ENCODE measurements at places on chromosomes 5 and 9. TPM values are rescaled to one million over a fixed set of nuclear protein-coding genes. Genes with fewer than 3 reads are reported as not detected.

Gene TRPM6
- total RNA-seq = not detected

Gene OSMR
- 2.7 TPM for total RNA-seq

Gene SYK
- 1.4 TPM for total RNA-seq

Gene SV2C
- total RNA-seq = 0.66 TPM

Gene FOXE1
- total RNA-seq = 0.09 TPM

Gene IFNK
- not detected for total RNA-seq

Gene MYORG
- total RNA-seq = 1.7 TPM

Gene SHOC1
- not detected for total RNA-seq

Gene RNF44
- 93.8 TPM for total RNA-seq

Gene S1PR3
- total RNA-seq = 7.5 TPM

Gene ALDH7A1
- total RNA-seq = 169 TPM

Gene MLANA
- total RNA-seq = not detected

Gene SLC28A3
- not detected for total RNA-seq

Gene FIBCD1
- total RNA-seq = 0.23 TPM

DNA sequence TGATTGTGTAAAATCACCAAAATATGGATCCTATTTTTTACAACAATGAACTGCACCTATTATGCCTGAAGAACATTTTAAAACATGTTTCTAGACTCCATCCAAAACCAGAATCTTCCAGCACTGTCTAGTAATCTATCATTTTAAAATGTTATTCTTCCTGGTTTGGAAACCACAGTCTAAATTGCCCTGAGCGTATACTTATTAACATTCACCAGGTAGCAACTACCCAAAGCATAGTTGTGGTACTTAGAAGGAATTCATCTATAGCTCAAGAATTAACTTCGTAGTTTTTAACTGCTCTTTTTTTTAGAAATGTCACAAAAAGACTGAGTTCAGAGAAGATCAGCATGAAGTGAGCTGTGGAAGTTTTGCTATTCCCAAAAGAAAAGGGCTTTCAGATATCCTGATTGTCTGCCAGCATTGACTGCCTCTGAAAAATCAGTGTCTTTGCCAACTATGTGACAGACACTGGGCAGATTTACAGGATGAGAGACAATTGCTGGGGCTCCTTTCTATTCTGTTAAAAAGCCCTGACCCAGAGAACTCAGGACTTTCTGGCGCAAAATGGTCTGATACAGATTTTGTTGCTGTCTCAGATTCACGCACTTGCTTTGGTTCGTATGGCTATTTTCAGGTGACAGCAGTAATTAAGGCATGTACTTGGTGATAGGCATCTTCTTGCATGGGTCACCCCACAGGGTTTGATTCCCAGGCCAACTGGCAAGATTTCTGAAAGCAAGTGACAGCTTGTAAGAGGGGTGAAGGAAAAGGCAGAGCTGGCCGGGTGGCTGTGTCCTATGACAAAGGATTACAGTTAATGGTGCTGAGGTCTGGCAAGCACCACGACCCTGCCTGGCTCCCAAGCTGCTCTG, 152.5 kb upstream of the RAI14 start:
- H3K4me1 ChIP-seq = peaks cover 16% of the 10 kb centered on the region
- H3K27me3 ChIP-seq = no peaks in the 10 kb centered on the region
- H3K27ac ChIP-seq = peak overlapping the region; percentile 74

GRCh38 chr5:103466495-103466894, 96.1 kb downstream of the NUDT12 start:
- H3K36me3 ChIP-seq = peaks cover 4% of the 10 kb centered on the region
- no peak overlapping the region for H3K27ac ChIP-seq
- no peak for DNase-seq
- H3K4me3 ChIP-seq = no peak overlapping the region
- no peaks in the 10 kb centered on the region for H3K27me3 ChIP-seq
- peaks cover 43% of the 10 kb centered on the region for H3K4me1 ChIP-seq

- H3K4me1 ChIP-seq = no peaks in the 10 kb centered on the region
- DNase-seq = no peak
- H3K27ac ChIP-seq = no peak overlapping the region
- H3K36me3 ChIP-seq = peaks cover 2% of the 10 kb centered on the region
- H3K27me3 ChIP-seq = no peaks in the 10 kb centered on the region
These were observed 185.9 kb downstream of the KIAA0825 start for GRCh38 chr5:94432499-94432898.

DNA sequence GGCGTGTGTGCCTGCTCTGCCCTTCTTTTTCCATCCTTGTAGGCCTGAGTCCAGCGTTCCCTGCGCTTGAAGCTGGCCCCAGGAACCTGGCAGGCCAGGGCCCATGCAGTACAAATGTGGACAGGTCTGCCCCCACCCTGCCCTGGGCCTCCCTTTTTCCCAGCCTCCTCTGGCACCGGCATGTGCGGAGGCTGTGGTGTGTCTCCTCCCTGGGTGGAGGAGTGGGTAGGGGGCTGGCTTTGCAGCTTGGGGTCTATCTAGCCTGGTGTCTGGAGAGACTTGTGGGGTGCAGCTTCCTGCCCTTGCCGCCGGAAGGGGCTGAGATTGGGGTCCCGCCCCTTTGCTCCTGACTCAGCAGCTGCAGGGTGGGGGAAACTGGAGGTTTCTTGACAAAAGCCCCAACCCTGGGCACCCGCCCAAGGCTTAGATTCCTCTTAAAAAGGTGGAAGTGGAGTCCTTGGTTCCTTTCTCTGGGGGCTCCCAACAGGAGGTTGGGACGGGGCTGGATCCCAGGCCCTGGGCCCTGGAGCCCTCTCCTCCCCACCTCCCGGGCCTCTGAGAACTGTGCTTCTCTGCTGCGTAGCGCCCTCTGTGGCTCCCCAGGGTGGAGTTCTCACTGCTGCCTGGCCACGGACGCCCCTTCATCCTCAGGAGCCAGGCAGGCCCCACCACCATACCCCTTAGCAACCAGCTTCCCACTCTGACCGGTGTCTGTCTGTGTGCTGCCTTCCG, 18.0 kb downstream of the RXRA start:
- H3K27me3 ChIP-seq = no peaks in the 10 kb centered on the region
- no peak overlapping the region for H3K4me3 ChIP-seq
- peaks cover 13% of the 10 kb centered on the region for H3K4me1 ChIP-seq
- no peak overlapping the region for H3K27ac ChIP-seq
- no peaks in the 10 kb centered on the region for H3K36me3 ChIP-seq

GRCh38 chr9:96183751-96184150, 118.2 kb downstream of the HSD17B3 start:
- H3K4me3 ChIP-seq = no peak overlapping the region
- peaks cover 24% of the 10 kb centered on the region for H3K4me1 ChIP-seq
- H3K27me3 ChIP-seq = peaks cover 52% of the 10 kb centered on the region
- DNase-seq = no peak
- H3K27ac ChIP-seq = no peak overlapping the region

DNA sequence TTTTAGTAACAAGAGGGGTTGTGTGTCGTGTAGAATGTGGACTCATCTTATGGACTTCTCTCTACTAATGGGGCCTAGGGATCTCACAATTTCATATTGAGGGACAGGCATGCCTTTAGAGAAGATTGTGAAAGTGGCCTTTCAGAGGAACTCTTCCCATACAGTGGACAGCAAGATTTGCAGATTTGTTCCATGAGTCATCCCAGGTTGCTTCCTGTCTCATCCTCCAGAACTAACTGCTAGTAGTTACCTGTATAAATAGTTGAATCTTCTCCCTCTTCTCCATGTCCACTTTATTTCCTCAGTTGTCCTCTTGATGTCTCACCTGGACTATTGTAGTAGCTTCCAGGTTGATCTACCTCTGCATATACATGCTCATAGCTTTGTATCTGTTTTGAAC, 997.5 kb upstream of the CTNND2 start:
- no peak overlapping the region for H3K27ac ChIP-seq
- H3K27me3 ChIP-seq = no peaks in the 10 kb centered on the region
- no peaks in the 10 kb centered on the region for H3K36me3 ChIP-seq
- no peaks in the 10 kb centered on the region for H3K4me1 ChIP-seq
- no peak for DNase-seq

DNA sequence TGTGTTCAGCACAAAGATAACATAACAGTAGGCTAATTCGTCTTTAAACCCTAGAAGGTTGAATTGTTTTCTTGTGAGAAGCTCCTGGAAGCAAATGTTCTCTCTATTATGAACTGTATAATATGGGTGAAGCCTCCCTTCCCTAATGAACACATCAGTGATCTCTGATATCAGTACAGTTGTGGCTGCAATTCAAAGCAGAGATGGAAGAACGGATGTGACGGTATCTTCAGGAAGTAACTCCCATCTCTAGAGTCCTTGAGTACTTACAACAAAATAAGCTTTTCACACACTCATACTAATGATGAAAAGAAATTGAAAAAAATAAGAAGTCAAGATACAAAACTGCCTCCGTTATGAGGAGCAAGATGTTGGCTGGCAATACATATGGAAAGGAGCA, 4.5 kb downstream of the HCN1 start:
- no peak overlapping the region for H3K4me3 ChIP-seq
- H3K27ac ChIP-seq = no peak overlapping the region
- no peaks in the 10 kb centered on the region for H3K36me3 ChIP-seq
- peaks cover 16% of the 10 kb centered on the region for H3K4me1 ChIP-seq
- H3K27me3 ChIP-seq = peaks cover 76% of the 10 kb centered on the region
- DNase-seq = no peak

GRCh38 chr9:38096238-38096805, 27.3 kb upstream of the SHB start:
- no peak overlapping the region for H3K4me3 ChIP-seq
- peaks cover 13% of the 10 kb centered on the region for H3K27me3 ChIP-seq
- H3K36me3 ChIP-seq = no peaks in the 10 kb centered on the region
- H3K4me1 ChIP-seq = no peaks in the 10 kb centered on the region

GRCh38 chr9:15724016-15724415, 171.2 kb downstream of the CCDC171 start:
- no peak overlapping the region for H3K27ac ChIP-seq
- H3K27me3 ChIP-seq = no peaks in the 10 kb centered on the region
- no peak for DNase-seq
- H3K4me1 ChIP-seq = peaks cover 12% of the 10 kb centered on the region

DNA sequence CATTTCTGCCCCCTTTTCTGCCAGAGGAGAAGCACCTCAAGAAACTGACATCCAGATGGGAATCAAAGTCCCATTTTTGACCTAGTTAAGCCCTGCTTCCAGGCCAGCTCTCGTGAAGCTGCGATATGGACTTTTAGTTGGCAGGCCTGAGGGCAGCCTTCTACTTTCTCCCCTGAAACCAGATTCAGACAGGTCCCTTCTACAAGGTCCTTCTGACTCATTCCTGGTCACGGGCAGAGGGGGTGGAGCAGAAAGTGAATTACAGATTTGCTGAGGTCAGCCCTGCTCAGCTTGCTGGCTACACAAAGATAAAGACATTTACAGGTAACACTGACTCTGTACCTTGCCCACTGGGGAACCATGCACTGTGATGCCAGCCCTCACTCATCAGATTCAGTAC, 52.8 kb upstream of the TUT7 start:
- no peak for DNase-seq
- no peak overlapping the region for H3K4me3 ChIP-seq
- no peaks in the 10 kb centered on the region for H3K27me3 ChIP-seq
- H3K36me3 ChIP-seq = no peaks in the 10 kb centered on the region

DNA sequence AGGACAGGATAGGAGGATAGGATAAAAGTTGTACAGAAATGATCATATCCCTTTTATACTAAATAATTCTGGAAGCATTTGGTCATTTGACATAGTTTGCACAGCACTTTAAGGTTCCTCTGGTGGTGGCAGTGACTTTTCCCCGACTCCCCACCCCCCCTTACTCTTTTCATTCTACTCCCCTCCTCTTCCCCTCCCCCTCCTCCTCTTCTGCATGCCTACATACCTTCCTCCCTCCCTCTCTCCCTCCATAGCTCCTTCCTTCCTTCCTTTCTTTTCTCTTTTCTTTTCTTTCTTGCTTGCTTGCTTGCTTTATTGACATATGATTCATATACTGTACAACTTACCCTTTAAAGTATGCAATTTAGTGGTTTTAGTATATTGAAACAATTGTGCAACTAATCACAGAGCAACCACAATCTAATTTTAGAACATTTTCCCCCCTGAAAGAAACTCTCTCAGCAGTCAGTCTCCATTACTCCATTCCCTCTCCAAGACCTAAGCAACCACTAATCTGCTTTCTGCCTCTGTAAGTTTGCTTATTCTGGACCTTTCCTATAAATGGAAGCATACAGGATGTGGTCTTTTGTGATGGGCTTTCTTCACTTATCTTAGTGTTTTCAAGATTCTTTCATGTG, 159.0 kb downstream of the HACD4 start:
- H3K4me3 ChIP-seq = no peak overlapping the region
- H3K36me3 ChIP-seq = no peaks in the 10 kb centered on the region
- no peaks in the 10 kb centered on the region for H3K27me3 ChIP-seq
- DNase-seq = no peak
- H3K27ac ChIP-seq = no peak overlapping the region

- H3K4me3 ChIP-seq = no peak overlapping the region
- no peaks in the 10 kb centered on the region for H3K36me3 ChIP-seq
- no peaks in the 10 kb centered on the region for H3K27me3 ChIP-seq
- no peak overlapping the region for H3K27ac ChIP-seq
- H3K4me1 ChIP-seq = peaks cover 5% of the 10 kb centered on the region
These were observed 1130.4 kb upstream of the ACO1 start for GRCh38 chr9:31253800-31254762.

GRCh38 chr5:87499478-87500410, 87.0 kb upstream of the CCNH start:
- no peaks in the 10 kb centered on the region for H3K27me3 ChIP-seq
- H3K4me3 ChIP-seq = no peak overlapping the region
- H3K36me3 ChIP-seq = no peaks in the 10 kb centered on the region
- H3K4me1 ChIP-seq = no peaks in the 10 kb centered on the region
- DNase-seq = no peak

DNA sequence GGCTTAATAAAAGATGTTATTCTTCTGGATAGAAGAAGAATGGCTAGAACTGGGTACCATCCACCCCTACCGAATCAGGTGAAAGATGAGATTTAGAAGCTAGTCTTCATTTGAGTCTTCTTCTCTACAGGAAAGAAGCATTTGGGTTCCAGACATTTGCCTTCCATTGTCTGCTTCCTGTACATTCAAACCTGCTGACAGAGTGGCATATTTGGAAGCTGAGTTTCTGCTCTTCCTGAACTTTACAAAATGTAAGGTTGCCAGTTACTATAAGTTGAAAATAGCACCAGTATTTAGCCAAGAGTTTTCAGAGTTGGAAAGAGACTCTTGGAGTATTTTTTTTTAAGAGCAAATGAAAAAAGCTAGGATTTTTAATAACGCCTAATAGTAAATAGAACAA, 525.4 kb upstream of the TLE4 start:
- H3K27ac ChIP-seq = no peak overlapping the region
- H3K36me3 ChIP-seq = no peaks in the 10 kb centered on the region
- peaks cover 14% of the 10 kb centered on the region for H3K4me1 ChIP-seq
- no peak overlapping the region for H3K4me3 ChIP-seq
- H3K27me3 ChIP-seq = no peaks in the 10 kb centered on the region

- DNase-seq = no peak
- H3K27ac ChIP-seq = no peak overlapping the region
- H3K4me3 ChIP-seq = no peak overlapping the region
These were observed 9.6 kb downstream of the LHX6 start for GRCh38 chr9:122218935-122219855.

DNA sequence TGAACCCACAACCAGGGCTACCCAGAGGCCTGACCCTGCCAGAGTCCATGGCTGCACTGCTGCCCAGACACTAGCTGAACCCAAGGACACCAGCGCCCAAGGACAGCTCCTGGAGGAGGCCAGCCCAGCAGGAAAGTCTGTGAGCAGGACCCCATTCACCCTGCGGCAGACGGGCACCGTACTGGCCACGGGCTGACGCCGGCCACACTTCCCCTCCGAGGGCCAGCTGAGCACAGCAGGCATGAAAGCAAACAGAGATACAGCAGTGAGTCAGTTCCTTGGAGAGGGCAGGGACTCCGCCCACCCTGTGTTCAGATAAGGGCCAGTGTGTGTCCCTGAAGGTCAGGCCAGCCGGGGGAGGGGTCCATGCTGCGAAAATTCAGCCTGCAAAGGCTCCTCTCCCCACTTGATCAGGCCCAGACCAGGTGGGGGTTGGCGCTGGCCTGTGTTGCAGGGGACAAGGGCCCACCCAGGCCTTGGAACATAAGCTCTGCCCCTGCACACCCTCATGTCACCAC, 3.2 kb downstream of the RNF208 start:
- DNase-seq = no peak
- H3K27ac ChIP-seq = no peak overlapping the region
- H3K4me1 ChIP-seq = no peaks in the 10 kb centered on the region
- H3K36me3 ChIP-seq = no peaks in the 10 kb centered on the region

Data from neural crest cell (in vitro differentiated cells).